Omental fat pad (tissue), 4 donors: ENCODE measurements at places on chromosomes 13 and 19.

GRCh38 chr13:50783717-50784290 lies 59.7 kb downstream of the DLEU7 start:
- DNase-seq: no peak

DNA sequence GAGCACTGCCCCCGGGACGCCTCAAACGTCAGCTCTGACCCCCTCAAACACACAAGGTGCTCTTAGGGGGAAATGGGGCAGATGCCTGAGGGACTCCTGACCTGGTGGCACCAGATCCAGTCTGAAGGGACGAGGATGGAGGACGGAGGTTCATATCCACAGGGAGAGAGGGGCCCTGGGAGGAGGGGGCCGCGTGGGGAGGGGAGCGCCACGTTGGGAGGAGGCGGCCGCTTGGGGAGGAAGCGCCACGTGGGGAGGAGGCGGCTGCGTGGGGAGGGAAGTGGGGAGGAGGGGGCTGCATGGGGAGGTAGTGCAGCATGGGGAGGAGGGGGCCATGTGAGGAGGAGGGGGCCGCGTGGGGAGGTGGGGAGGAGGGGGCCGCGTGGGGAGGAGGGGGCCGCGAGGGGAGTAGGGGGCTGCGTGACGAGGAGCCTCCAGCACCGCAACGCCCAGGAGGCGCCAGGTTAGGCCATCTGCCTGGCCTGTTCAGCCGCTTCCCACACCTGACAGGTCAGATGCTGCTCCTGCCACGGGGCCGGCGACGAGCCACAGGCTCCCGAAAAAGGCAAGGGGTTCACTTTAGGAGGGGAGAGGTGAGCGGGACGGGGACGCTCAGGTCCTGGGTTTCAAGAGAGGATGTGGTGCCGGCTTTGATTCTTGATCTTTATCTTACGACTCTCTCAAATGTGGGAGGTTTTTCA lies 36.7 kb upstream of the C13orf46 start:
- no peak for DNase-seq

DNA sequence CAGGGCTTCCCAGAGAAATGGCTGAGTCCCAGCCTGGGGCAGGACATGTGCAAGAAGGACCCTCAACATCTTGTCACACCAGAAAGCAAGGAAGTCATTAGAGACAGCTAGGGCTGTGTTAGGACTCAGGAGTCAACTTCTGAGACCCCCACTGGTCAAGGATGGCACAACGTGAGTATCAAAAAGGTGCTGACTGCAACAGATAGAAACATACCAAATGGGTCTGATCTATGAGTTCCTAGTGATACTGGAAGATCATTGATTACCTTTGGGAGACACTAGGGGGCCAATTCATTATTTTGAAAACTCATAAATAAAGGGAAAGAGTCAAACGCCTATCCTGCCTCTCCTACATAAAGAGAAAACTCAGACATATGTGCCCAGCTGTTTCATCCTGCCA lies 73.5 kb upstream of the GJB6 start:
- no peak for DNase-seq

GRCh38 chr13:112057736-112058518 lies 9.0 kb upstream of the SOX1 start:
- no peak for DNase-seq

DNA sequence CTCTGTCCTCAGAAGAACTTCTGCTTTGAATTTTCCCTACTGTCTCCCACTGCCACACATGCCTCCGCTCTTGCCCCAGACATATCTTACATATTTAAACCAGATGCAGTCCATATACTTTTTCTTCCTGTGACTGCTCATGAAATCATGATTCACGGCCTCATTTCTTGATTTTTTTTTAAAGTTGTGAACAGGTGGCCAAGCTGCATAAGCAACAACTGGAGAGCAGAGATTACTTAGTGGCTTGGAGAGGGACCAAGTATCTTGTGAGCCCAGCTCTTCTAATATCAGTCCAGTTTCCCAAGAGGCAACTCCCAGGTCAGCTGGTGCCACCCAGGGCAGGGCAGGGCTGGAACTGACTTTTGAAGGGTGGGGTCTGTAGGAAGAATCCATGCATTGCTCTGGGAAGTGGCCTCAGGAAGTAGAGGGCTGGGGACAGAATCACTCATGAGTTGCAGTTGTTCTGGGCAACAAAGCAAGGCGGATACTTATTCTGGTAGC lies 152.4 kb downstream of the LMO7 start:
- no peak for DNase-seq

DNA sequence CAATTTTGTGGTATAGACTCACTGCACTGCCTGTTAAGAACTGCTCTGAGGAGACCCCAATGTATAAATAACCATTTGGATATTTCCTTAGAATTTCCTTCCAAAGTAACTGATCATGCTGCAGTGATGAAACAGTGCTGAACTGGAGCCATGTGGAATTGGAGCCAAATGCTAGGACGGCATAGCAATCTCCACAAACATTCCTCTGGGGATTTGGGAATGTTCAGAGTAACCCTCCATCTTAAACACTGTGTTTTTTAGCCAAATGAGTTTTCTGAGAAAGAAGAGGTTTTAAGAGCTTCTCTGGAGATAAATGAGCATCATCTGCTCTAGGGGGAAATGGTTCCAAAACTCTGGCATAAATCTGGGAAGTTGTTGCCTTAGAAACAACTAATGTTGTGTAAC lies 98.2 kb downstream of the OLFM4 start:
- DNase-seq: no peak

GRCh38 chr19:12936582-12936981 lies 1.8 kb upstream of the CALR start:
- DNase-seq: no peak
